ENCODE measurements at places on chromosomes 6 and 20.

DNA sequence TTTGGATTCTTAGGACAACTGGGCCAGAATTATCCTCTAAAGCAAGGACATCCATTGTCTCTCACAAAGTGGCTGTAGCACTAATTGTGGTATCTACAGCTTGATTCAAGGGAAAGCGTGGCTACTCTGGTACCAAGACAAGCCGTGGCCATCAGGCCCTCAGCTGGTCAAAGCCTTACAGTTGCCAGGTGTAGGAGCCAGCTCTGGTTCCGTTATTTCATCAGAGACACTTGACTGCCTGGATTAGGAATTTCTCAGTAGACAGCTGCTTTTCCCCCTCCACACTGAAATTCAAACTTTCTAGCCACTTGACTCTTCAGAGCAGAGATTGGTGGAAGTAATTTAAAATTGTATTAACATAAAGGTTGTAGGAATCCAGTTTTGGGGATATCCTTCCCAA is 104.2 kb downstream of the ANKS1A start:
- no peaks in the 10 kb centered on the region for H3K36me3 ChIP-seq
- no peaks in the 10 kb centered on the region for H3K4me1 ChIP-seq
- no peaks in the 10 kb centered on the region for H3K27me3 ChIP-seq
- H3K27ac ChIP-seq: no peak overlapping the region

DNA sequence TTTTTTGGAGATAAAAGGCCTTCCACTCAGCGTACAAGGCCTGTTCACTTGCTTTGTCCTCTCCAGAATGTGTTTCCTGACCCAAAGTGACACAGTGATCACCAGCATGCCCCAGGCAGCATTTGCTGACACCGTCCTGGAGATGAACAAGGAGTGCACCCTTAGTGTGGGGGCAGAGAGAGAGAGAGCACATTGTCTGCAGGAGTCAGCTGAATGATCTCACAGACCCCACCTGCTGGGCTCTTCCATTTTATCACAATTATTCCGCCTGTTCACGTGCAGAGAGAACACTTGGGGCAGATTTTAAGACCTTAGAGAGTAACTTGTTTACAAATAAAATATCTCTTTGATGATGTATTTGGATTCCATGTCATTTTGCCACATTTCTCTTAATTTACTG is 22.4 kb upstream of the MAS1L start:
- peaks cover 30% of the 10 kb centered on the region for H3K4me1 ChIP-seq
- peaks cover 5% of the 10 kb centered on the region for H3K27me3 ChIP-seq
- H3K27ac ChIP-seq: no peak overlapping the region

DNA sequence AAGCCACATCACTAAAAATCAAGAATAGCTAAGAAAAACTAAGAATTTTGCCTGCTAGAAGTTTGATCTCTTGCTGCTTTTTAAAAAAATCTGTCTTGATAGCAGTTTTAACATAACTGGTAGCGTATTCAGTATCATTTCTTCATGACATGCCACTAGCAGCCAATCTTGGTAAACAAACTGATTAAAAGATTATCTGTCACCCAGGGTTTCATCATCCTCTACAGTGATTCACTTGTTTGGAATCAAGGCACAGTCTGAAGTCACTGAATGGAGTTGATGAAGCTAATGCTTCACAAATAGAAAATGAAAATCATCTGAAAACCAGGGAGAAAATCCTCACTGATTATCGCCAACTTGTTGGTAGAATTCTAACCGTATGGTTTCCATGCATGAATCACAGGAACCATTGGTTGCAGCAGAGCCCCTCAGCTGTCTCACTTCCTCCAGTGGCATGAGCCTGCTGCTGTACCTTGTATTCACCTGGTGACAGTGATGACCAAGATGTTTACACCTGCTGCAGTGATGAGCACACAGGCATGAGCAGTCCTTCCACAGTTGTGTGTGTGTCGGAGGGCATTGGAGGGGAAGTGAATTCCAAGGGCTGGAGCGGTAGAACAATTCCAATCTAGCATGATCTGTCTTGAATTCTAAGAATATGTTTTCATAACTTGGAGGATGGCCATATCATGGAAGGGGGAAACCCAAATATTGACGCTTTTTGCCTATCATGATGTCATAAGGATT is 275.0 kb downstream of the KHDC1L start:
- H3K27me3 ChIP-seq: no peaks in the 10 kb centered on the region
- no peak overlapping the region for H3K27ac ChIP-seq
- no peak for DNase-seq
- no peak overlapping the region for H3K4me3 ChIP-seq
- H3K36me3 ChIP-seq: no peaks in the 10 kb centered on the region
- H3K4me1 ChIP-seq: peaks cover 2% of the 10 kb centered on the region

- DNase-seq: no peak
- no peaks in the 10 kb centered on the region for H3K36me3 ChIP-seq
- H3K4me1 ChIP-seq: no peaks in the 10 kb centered on the region
- H3K4me3 ChIP-seq: no peak overlapping the region
These were observed 151.3 kb downstream of the SLC16A10 start for GRCh38 chr6:111238464-111239119.

DNA sequence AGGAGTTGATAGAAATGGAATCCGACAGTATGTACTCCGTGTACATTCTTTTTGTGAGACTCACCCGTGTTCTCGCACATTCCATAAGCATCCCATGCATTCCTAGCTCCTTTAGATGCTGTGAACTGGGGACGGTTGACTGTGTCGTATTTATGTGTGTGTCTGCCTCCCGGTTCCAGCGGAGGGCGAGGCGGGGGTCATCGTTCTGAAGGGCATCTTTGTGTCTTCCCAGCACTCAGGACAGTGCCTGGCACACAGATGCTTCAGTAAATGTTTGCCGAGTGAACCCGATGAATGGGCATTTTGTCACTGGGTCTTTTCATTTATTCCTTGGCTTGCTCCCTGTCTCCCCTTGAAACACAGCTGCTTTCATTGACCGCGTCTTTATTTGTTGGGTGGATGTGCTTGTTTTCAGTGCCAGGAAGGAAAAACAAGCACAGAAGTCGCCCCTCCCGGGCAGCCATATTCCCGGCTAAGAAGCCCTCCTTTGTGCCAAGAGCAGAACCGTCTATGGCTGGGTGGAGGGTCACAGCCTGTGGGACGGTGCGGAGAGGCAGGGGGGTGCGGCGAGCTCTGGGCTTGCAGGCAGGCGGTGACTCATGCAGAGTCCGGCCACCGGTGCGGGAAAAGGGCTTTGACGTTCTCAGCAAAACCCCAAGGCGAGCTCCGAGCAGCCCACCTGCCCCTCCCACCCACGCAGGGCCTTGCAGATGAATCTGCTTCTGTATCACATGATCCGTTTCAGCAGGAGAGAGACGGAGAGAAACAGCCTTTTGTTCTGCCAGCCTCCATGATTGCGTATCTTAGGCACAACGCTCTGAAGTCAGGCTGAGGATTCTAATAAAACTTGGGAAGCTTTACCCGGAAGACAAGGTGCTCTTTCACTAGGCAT is 11.2 kb upstream of the PSMG4 start:
- H3K4me3 ChIP-seq: no peak overlapping the region
- peaks cover 57% of the 10 kb centered on the region for H3K27me3 ChIP-seq
- H3K36me3 ChIP-seq: no peaks in the 10 kb centered on the region
- DNase-seq: no peak
- no peak overlapping the region for H3K27ac ChIP-seq

- H3K27me3 ChIP-seq: no peaks in the 10 kb centered on the region
- H3K27ac ChIP-seq: no peak overlapping the region
These were observed 372.6 kb downstream of the UTRN start for GRCh38 chr6:144657691-144658090.

GRCh38 chr6:126127659-126128058 is 141.3 kb downstream of the TRMT11 start:
- H3K36me3 ChIP-seq: no peaks in the 10 kb centered on the region
- no peak for DNase-seq
- H3K27ac ChIP-seq: no peak overlapping the region
- no peaks in the 10 kb centered on the region for H3K27me3 ChIP-seq

DNA sequence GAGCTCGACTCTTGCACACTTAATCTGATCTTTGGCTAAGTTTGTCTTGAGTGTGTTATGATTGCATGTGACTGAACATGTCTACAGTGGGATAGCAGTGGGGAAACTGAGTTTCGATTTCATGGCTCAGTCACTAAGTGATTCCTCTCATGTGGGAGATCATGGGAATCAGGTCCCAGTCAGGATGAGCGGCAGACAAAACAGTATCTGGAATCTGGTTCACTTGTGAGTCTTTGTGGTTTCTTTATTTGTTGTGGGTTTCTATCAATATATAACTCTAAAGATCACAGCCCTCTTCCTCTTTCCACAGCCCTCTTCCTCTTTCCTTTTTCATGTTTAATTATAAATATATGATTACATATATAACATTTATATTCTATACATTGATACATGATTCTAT is 4.0 kb downstream of the RPP21 start:
- peaks cover 47% of the 10 kb centered on the region for H3K27me3 ChIP-seq
- peaks cover 29% of the 10 kb centered on the region for H3K4me1 ChIP-seq
- H3K4me3 ChIP-seq: no peak overlapping the region
- H3K36me3 ChIP-seq: peaks cover 12% of the 10 kb centered on the region
- DNase-seq: no peak
- H3K27ac ChIP-seq: no peak overlapping the region

- H3K27ac ChIP-seq: no peak overlapping the region
- H3K4me1 ChIP-seq: peaks cover 18% of the 10 kb centered on the region
- DNase-seq: no peak
- H3K4me3 ChIP-seq: no peak overlapping the region
- H3K27me3 ChIP-seq: no peaks in the 10 kb centered on the region
These were observed 11.5 kb upstream of the TMEM244 start for GRCh38 chr6:129872586-129872985.

GRCh38 chr6:38088010-38088409 is 268.5 kb downstream of the ZFAND3 start:
- no peak overlapping the region for H3K27ac ChIP-seq
- DNase-seq: no peak
- no peak overlapping the region for H3K4me3 ChIP-seq
- H3K36me3 ChIP-seq: peaks cover 10% of the 10 kb centered on the region

GRCh38 chr20:5067877-5068645 is 51.7 kb downstream of the PCNA start:
- no peaks in the 10 kb centered on the region for H3K27me3 ChIP-seq
- no peak overlapping the region for H3K4me3 ChIP-seq

- H3K36me3 ChIP-seq: no peaks in the 10 kb centered on the region
- H3K27me3 ChIP-seq: peaks cover 20% of the 10 kb centered on the region
- H3K4me1 ChIP-seq: no peaks in the 10 kb centered on the region
- no peak overlapping the region for H3K4me3 ChIP-seq
- DNase-seq: no peak
These were observed 32.2 kb downstream of the KCNB1 start for GRCh38 chr20:49450281-49450721.

DNA sequence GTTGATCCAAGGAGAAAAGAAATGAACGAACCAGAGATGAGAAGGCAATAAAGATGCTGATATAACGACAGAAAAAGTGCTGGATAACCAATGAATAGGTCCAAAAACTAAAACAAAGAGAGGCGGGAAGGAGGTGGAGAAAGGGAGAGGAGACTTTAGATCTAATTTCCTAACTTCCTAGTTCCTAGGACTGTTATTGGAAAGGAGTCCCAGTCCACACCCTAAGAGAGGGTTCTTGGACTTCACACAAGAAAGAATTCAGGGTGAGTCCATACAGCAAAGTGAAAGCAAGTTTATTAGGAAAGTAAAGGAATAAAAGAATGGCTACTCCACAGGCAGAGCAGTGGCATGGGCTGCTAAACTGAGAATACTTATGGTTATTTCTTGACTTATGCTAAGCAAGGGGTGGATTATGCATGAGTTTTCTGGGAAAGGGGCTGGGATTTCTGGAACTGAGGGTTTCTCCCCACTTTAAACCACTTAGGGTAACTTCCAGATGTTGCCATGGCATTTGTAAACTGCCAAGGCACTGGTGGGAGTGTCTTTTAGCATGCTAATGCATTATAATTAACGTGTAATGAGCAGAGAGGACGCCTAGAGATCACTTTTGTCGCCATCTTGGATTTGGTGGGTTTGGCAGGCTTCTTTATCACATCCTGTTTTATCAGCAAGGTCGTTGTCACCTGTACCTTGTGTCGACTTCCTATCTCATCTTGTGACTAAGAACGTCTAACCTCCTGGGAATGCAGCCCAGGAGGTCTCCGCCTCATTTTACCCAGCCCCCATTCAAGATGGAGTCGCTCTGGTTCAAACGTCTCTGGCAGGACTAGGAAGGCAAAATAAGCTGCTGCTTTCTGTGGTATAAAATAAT is 60.9 kb upstream of the RBM24 start:
- no peak overlapping the region for H3K27ac ChIP-seq
- H3K36me3 ChIP-seq: no peaks in the 10 kb centered on the region
- no peaks in the 10 kb centered on the region for H3K4me1 ChIP-seq
- H3K27me3 ChIP-seq: no peaks in the 10 kb centered on the region

DNA sequence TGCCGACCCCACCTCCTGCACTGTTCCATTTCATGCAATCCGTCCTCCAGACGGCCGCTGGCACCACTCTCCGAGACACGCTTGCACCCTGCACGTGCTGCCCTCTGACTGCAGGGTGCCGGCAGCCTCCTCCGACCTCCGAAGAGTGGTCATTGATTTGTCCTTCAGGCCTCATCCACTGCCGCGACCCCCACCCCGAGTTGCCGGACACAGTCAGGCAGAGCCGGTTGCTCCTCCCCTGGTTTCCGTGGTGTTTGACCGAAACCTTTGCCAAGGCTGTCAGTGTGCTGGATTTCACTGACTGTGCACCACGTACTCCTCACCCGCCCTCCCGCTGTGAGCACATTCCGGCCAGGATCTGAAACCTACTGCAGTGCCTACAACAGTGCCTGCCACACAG is 156.4 kb upstream of the PDE10A start:
- no peak for DNase-seq
- peaks cover 27% of the 10 kb centered on the region for H3K27me3 ChIP-seq
- H3K27ac ChIP-seq: no peak overlapping the region
- H3K36me3 ChIP-seq: no peaks in the 10 kb centered on the region

GRCh38 chr6:116192786-116193185 is 61.1 kb downstream of the TSPYL4 start:
- DNase-seq: no peak
- no peaks in the 10 kb centered on the region for H3K4me1 ChIP-seq
- H3K4me3 ChIP-seq: no peak overlapping the region

- H3K27me3 ChIP-seq: peaks cover 7% of the 10 kb centered on the region
- DNase-seq: no peak
- H3K27ac ChIP-seq: peak overlapping the region; percentile 30
- peaks cover 22% of the 10 kb centered on the region for H3K4me1 ChIP-seq
These were observed 6.9 kb downstream of the TP53INP2 start for GRCh38 chr20:34710861-34711574.

All from activated CD8-positive, alpha-beta memory T cell treated with anti-CD3 and anti-CD28 coated beads, Interleukin-2, amount 10 ng/mL, durations not matched to agents 7 days and 5 days (primary cell).